HTR-8/SVneo (cell line): ENCODE measurements at places on chromosomes 12 and 14.
A peak's percentile ranks its signal among the peaks of the same experiment; 100 is the strongest.

DNA sequence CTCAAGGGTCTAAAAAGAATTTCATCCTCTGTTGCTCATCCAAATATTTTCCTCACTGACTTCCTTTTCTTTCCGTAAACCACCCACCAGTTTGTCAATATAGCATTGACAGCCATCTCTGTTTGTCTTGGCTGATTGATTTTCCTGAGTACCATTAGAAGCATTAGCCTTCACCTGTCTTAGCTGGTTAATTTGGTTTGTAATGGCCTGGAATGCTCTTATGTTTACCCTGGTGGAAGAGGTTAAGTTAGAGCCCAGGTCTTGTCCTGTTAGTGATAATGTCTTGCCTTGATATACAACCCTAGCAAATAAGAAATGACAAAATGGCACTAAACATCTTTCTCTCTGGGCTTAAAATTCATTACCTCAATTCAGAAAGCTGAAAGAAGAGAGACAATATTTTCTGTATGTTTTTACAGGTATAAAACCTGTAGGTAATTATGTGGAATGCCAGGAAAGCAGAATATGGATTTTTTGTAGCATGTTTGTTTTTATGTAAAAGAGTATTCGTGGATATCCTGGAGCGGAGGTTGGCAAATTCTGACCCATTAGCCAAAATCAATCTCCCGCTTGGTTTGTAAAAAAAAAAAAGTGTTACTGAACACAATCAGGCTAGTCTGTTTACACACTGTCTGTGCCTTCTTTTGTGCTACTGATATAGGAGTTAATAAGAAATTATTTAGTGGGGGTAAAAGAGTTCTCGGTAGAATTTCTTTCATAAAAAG lies 224.4 kb upstream of the DAAM1 start:
- no peak for DNase-seq

DNA sequence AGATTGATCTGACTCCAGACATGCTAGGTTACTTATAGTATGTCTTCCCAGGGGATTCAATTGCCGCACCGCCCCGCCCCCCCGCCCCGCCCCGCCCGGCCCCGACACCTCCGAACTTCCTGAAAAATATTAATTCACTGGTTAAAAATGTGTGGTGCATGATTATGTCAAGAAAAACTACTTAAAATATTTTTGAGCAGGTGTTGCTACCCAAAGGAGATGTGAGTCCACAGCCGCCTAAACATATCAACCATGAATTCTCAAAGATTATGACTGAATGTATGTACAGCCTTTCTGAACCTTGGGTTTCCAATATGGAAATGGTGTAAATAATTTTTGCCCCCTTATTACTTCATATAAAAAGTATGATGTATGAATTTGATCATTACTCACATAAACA lies 2.7 kb upstream of the RIMKLB start:
- no peak for DNase-seq

- DNase-seq: no peak
Observed at GRCh38 chr12:50569876-50570275, 65.1 kb downstream of the DIP2B start.

GRCh38 chr12:1590221-1590979 lies 4.0 kb downstream of the FBXL14 start:
- no peak for DNase-seq

DNA sequence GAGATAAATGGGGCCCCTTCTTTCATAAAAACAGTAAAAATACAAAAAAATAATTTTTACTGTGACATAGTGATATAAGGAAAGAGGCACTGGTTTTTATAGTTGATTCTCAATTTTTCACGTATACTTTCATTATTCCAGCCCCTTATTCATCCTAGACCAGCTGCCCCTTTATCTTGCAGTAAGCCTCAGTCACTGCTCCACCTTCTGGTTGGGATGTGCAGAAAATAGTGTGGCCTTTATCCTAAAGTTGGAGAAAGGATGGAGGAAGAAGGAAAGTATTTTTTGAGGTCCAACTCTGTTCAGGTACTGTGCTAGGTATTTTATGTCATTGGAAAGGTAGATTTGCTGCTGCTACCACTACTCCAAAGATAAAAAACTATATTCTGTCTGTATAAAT lies 172.7 kb downstream of the ANO6 start:
- peak; percentile 45 for DNase-seq

DNA sequence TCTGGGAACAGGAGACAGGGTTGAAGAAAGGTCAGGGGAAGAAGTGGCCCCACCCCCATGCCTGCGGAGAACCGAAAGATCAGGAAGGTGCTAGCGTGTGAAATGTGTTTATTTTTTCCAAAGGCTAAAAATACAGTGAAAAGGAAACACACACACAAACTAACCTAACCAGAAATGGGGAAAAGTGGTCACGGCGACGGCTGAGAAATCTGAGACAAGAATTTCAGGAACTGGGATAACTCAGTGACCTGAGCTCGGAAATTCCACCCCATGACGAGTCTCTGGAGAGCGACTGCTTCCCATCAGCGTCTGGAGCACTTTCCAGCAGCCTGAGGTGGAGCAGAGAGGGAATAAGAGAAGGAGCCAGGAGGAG lies 16.6 kb upstream of the RND1 start:
- DNase-seq: no peak

GRCh38 chr12:50201987-50202521 lies 34.9 kb upstream of the CERS5 start:
- DNase-seq: peak; percentile 74

GRCh38 chr14:61168141-61168540 lies 113.0 kb downstream of the TMEM30B start:
- DNase-seq: no peak
